ENCODE measurements at places on chromosomes 3 and 15.

GRCh38 chr15:37253877-37254276 lies 153.5 kb upstream of the MEIS2 start:
- no peak for DNase-seq

- DNase-seq, result peak; percentile 46
Observed at GRCh38 chr3:57164217-57164656, 916 bp downstream of the IL17RD start.

GRCh38 chr3:135851201-135852081 lies 114.1 kb upstream of the PPP2R3A start:
- no peak for DNase-seq

GRCh38 chr3:11130385-11130784 lies 23.9 kb upstream of the HRH1 start:
- DNase-seq, result no peak

DNA sequence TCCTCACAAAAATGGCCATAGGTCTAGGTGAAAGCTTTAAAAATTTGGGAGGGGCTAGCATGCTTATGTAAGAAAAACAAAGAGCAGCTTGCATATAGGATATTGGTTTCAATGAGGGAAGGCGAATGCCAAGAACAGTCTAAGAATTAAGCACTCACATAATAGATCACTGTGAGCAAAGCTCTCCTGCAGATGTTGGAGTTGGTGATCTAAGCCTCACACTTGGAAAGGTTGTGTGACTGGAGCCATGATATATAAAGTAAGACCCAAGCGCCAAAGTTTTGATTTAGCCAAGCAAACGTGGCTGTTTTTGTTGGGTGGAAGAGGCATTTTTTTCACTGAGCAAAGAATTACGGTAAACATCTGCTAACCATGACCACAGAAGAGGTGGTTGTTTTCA lies 237.5 kb downstream of the FOXP1 start:
- DNase-seq, result no peak

DNA sequence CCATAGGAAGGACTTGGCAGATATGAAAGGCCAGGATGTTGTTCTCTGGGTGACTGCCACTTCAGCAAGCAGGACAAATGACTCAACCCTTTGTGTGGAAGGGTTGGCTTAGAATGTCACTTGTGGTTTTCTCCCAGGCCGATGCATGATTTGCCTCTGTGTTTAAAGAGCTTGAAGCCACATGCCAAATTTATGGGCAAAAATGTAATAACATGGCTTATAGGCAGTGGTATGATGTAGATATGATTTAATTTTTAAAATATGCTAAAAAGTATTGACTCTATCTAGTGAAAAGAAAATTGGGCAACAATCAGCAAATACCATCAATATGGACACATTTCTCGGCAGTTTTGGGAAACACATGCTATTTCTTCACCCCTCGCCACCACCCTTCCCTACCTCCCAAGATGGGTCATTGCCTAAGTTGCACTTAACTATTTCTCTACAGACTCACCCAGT lies 114.6 kb downstream of the CYP19A1 start:
- DNase-seq, result no peak

DNA sequence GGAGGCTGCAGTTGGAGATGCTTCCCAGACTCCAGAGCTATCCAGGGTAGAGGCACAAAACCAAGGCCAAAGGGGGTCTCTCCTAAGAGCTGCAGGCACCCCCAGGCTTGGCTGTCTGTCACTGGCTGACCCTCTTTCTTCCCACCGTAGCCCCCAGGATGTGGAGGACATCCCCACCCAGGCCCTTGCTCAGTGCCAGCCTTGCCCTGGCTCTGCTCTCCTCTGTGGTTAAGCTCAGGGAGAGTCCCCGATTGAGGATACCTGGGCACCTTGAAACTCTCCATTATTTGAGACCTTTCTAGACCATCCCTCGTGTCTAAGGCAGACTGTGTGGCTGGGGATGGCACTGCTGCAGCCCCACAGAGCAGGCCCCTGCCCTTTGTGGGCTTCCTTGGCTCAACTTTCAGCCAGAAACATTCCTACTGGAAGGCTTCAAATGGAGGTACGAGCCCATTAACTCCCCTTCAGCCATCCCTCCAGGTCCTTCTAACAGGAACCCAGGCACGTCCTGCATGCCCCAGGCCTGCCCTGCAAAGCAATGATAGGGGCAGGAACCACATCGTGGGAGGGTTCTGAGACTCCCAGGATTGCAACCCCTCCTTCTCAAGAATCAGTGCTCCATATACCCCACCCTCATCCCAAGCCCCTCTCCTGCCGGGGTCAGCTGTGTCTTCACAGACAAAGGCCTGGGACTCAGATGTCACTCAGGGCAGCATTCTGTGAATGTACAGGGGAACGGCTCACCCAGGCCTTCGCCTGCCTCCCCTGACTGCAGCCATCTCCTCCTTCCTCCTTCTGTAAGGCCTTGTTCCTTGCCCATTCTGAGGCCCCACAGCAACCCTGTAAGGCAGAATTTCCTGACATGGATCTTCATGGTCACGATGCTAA lies 102.9 kb upstream of the ABHD17C start:
- no peak for DNase-seq

Data from activated CD4-positive, alpha-beta memory T cell treated with anti-CD3 and anti-CD28 coated beads for 36 hours (primary cell).